ENCODE measurements at places on chromosomes 11 and 22.

GRCh38 chr22:33635766-33636165 is 284.5 kb downstream of the LARGE1 start:
- no peak for DNase-seq

GRCh38 chr22:42879371-42880021 is 22.4 kb upstream of the ARFGAP3 start:
- no peak for DNase-seq

- peak; percentile 56 for DNase-seq
Measured at GRCh38 chr22:24410110-24410856, 17.1 kb upstream of the ADORA2A start.

DNA sequence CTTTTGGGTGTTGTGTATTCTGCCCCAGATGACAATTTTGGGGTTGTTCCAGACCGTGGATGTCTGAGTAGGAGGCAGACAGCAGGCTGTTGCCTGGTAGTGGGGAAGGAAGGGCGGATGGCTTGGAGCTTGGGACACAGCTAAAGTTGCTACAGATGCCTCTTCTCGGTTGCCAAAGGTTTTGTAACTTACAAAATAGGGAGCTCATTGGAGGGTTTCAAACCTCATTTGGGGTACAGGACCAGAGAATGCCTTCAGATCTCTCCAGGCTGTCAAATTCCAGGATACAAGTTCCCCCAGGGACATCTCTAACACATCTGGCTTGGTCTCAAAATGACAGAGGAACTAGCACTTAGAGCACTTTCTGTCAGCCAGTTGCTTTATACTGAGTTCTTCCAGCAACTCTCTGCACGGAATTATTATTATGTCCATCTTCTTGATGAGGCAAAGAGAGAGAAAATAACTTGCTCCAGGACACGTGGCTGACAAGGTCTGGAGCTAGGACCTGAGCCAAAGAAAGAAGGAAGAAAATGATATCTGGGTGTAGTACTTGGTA is 56.0 kb downstream of the SLC1A2 start:
- peak; percentile 50 for DNase-seq

Measured in fibroblast of mammary gland (primary cell).